ENCODE measurements at places on chromosomes 3 and 15.

DNA sequence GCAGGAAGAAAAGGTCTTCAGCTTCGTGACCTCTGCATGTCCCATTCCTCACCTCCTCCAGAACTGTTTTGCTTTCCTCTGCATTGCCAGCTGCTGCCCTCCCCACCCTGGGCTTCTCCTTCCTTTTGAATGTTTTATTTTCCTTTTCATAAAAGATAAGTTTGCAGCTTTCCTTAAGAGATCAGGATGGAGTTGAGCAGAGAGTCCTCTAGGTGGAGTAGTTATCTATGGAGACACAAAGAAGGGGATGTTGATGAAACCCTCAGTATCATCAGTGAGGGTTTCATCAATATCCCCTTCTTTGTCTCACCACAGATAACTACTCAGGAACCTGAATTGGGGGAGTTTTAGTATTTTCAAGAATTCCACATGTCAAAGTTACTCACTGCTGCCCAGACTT, 19.0 kb upstream of the SLC25A36 start:
- DNase-seq, result no peak

DNA sequence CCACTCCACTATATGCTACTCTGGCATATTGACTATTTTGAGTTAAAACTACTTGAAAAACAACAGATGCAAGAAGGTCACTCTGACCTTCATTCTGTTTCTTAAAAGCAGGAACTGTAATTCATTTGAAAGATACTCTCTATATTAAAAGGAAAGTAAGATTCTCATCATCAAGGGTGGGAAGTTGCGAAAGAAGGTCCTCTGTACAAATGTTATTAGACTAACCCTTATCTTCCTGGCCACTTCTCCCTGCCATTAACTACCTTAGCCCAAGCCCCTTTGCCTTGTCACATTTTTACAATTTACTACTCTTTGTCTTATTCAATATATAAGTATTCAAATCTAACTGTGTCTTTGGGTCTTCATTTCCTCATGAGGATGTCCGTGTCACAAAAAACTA, 16.1 kb downstream of the SIDT1 start:
- DNase-seq, result no peak

- DNase-seq, result no peak
These were observed 594.0 kb upstream of the CCDC54 start for GRCh38 chr3:106783231-106783630.

DNA sequence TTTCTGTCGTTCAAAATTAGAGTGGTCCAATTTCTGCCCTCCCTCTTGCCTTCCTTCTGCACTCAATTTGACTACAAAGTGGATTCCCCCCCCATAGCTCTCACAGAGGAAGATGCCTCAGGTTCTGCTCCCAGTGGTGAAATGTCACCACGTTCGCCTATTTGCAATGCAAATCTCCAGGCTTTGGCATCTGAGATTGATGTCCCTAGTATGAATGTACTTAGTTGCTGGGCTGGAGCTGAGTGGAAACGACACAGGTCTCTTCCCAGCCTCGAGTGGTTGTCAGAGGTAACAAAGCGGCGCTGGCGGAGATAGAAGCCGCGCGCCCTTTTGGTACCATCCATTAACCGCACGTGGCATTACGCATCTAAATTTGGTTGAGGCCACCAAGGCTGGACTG, 860.1 kb downstream of the MCTP2 start:
- DNase-seq, result no peak

DNA sequence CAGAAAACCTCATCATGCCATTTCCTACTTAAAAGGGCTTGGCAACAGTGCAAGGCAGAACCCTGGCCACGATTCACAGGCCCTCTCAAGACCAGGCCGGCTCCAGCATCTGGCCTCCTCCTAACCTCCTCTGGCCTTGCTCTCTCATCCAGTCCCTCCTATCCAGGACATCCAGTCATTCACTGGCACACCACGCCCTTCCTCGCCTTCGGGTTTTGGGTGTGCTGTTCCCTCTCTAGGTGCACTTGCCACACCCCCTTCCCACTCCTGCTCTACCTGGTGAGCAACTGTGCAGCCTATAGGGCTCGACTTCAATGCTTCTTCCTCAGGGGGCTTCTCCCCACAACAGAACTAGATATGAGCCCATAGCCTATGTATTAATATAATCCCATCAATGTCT, 317.1 kb downstream of the ARRDC4 start:
- DNase-seq, result no peak

DNA sequence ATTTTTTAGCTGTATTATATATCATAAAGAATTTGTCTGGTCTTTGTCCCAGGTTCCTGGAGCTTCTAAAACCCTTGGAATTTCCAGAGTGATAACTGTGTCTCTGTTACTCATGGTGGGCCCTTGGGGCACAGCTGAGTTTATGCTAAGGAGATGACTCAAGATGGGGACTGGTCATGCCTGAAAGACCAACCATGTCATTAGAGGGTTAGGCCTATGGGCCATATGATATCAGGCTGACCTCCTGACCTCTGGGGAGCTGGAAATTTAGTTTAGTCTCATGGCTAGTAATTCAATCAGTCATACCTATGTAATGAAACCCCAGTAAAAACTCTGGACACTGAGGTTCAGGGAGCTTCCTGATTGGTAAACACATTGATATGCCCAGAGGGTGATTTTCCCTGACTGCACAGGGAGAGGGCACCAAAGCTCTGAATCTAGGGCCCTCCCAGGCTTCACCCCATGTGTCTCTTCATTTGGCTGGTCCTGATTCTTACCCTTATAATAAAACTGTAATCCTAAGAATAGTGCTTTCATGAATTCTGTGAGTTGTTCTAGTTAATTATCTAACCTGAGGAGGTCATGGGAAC, 69.6 kb downstream of the EEFSEC start:
- DNase-seq, result no peak

GRCh38 chr3:37445163-37445562, 270.8 kb upstream of the LRRFIP2 start:
- no peak for DNase-seq

GRCh38 chr3:46097691-46098241, 70.5 kb upstream of the XCR1 start:
- peak; percentile 19 for DNase-seq

GRCh38 chr15:92817339-92817886, 82.7 kb upstream of the CHD2 start:
- no peak for DNase-seq

- no peak for DNase-seq
These were observed 72.1 kb downstream of the SFMBT1 start for GRCh38 chr3:52973806-52974205.

DNA sequence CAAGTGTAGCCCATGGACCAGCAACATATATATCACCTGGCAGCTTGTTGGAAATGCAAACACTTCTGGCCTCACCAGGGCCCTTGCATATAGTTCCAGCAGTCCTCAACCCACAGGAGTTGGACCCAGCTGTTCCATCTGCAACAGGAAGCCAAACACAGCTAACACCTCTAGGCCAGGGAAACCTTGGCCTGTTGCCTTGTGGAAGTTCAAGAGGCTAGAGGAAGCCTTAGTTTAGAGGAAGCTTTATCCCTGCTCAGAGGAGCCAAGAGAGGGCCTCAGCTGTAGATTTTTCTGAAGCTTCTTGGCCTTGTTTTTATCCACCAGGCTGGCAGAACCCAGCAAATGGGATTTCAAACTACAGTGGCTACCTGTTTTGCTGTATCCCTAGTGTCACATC, 11.4 kb downstream of the FHIT start:
- DNase-seq, result no peak

DNA sequence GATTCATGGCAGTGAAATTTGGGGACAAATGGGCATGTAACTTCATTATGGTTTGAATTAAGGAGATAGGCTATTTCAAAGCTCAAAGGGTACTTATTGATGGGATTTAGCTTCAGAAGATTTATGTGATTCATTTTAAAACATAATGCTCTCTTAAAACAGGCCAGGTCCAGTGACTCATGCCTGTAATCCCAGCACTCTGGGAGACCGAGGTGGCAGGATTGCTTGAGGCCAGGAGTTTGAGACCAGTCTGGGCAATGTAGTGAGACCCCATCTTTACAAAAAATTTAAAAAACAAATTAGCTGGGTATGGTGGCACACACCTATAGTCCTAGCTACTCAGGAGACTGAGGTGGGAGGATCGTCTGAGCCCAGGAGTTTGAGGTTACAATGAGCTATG, 11.5 kb downstream of the THAP10 start:
- DNase-seq, result no peak

DNA sequence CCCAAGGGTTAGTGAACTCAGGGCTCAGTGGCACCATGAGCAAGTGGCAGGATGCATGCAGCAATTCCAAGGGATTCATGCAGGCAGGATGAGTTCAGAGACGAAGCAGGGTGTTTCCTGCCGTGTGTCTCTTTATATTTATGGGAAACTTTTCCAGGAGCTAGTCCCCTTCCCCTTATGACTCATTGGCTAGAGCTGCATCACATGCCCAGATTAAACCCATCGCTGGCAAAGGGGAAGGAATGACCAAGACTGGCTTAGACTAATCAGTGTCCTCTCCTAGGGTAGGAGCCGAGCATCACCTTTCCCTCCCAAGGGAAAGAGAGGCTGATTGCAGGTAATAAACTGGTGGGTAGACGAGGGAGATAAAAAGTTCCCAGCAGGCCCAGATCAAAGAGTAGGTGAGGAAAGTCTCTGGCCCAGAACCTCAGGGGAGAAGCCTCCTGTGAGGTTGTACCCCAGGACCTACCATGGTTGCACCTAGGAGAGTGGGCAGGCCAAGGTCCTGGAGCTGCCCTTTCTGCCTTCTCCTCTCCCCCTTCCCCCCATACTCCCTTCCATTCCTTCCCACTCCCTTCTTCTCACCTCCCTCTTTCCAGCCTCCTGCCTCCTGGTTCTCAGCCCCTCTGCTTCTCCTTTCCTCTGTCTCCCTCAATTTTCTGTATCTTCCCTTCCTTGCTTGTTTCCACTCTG, 67.8 kb upstream of the ITGA11 start:
- DNase-seq, result no peak

DNA sequence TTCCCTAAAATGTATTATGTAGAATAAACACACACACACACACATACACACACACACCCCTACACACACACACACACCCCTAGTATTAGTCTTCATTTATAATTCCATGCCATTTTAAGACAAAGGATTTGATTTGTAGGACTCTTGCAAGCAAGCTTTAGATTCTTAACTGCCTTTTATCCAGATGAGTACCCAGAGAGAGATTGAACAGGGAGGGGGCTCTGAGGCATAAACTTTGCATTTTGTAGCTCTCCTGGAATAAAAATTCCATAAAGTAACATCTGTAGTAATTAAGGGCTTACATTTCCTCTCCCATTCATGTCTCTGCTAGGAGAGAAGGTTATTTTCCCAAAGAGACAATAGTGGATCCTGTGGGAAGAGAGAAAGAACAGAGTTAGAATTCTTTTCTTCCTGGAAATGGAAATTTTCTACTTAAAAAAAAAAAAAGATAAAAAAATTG, 479.4 kb downstream of the RBMS3 start:
- no peak for DNase-seq

DNA sequence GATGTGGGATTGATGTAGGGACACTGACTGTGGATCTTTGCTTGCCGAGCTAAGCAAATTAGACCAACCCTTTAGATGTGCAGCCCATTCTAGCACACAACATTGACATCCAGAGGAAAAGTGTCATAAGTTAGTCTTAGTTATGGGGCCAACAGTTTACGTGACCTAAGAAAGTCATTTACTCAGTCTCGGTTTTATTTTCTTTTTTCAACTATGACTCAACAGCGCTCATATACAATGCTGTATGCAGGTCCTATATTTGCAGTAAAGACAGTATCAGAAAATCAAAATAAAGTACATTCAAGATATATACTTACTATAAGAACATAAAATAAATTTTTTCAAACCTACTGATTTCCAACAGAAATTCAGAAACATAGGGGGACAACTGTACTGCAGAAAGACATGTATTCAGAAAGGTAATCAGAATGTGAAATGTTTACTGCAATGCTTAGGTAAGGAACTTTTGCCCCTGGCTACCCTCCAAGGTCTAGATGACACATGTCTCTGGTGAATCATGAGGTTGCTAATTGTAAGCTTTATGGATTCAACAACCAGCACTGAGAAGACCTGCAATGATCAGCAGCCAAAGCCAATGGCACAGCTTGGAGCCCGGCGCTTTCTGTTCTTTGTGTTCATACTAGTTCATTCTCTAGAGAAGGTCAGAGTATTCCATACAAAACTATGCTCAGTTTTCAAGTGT, 317.5 kb upstream of the CNTN6 start:
- DNase-seq, result no peak

DNA sequence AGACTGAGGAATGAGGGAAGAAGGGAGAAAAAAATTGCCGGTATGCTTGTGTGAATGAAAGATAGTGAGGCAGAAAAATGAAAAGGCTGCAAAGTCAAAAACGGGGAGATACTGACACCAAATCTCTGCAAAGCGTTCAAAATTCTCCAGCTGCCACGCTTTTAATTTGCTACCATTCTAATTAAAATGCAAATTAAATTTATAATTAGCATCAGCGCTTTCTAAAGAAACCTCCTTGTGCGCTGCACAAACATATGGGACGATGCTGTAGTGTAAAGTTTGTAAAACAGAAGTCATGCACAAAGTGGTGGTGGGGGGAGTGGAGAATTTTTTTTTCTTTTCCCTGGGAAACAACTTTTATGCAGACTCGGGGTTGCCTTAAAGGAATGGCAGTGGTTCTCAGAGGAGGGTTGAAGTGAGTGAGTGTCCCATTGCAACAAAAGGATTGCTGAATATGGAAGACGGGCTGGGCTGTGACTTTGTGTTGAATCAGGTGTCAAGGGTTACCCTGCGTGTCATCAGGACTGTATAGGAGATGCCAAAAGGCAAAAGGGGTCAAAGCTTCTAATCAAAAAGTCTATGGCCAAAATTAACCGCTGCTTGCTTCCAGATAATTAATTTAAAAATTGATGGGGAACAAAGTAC, 472.2 kb downstream of the NR2F2 start:
- DNase-seq, result no peak

GRCh38 chr3:74546426-74546825, 68.0 kb downstream of the CNTN3 start:
- no peak for DNase-seq

DNA sequence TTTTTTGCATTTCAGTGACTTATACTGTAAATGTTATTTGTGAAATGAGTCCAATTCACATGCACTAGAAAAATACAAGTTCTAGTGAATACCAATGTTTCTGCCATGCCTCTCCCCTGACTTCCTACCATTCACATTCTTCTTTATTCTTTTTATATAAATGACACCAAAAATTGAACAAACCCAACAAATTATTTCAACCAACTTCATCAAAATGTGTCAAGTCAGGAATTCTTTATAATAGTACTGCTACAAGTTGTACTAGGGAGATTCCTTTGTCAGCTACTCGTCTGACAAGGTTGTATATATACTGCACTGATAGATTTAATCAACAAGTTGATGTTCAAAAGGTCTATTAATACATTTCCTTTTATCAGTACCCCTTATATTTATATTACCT, 3.0 kb downstream of the TBL1XR1 start:
- DNase-seq, result no peak

DNA sequence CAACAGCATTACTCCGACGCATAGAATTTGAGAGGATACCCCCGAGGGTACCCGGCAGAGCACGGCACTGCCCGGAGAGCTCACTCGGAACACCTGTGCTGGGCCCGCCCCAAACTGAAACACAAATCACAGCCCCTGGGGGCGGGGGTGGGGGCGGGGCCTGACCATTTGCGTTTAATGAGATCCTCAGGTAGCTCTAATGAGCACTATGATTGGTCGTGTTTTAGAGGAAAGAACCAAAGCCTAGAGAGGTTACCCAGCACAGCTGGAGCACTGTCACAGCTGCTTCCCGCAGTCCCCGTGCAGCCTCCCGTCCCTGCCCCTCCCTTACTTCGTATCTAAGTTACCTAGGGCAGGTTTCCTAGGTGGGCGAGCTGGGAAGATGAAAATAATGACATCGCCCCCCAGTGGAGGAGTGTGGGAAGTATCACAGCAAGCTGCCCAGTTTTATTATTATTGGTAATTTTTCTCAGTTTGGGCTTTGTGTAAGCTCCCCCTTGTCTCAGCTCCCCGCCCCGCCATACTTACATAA, 187.1 kb downstream of the PDE8A start:
- peak; percentile 42 for DNase-seq

All from activated naive CD4-positive, alpha-beta T cell treated with anti-CD3 and anti-CD28 coated beads, Interleukin-2, amount 50 U/mL, for 16 hours (primary cell).